ENCODE measurements at places on chromosomes 2 and 18. TPM values are rescaled to one million over a fixed set of nuclear protein-coding genes. Genes with fewer than 3 reads are reported as not detected.

GRCh38 chr18:25561918-25562317, 210.0 kb upstream of the ZNF521 start:
- no peak for DNase-seq
- no peaks in the 10 kb centered on the region for H3K27me3 ChIP-seq
- H3K4me3 ChIP-seq = no peak overlapping the region
- no peaks in the 10 kb centered on the region for H3K4me1 ChIP-seq

The HOXD8 gene
- 25.8 TPM for total RNA-seq

DNA sequence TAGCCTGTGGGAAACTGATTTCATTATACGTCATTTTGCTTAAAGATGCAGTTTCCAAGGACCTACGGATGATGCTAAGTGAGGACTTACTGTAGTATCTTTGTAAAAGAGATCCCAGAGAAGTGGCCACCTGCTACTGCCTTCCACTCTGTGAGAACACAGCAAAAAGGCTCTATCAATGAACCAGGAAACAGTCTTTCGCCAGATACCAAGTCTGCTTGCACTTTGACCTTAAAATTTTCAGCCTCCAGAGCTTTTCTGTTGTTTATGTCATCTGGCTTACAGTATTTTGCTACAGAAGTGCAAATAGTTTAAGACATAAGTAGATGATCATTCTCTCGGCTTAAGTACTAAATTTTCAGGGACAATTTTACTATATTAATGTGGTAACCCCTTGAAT, 847.9 kb upstream of the CHAC2 start:
- no peaks in the 10 kb centered on the region for H3K36me3 ChIP-seq
- no peaks in the 10 kb centered on the region for H3K4me1 ChIP-seq
- no peak overlapping the region for H3K4me3 ChIP-seq
- H3K27ac ChIP-seq = no peak overlapping the region
- H3K27me3 ChIP-seq = no peaks in the 10 kb centered on the region

DNA sequence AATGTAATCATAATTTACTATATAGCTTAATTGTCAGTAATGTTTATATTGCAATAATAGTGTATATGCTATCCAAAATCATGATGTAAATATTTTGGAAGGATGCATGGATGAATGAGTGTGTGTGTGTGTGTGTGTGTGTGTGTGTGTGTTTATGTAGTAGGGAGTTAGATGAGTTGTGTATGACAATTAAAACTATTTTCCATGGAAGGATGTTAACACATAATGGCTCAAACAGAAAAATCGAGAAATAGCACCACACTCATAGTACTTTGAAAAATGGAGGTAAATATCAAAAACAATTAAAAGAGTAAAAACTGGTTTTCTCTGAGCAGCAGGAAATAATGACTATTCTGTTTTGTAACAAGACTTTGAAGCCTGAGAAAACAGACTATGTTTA, 8.1 kb upstream of the IL36A start:
- no peak for DNase-seq
- H3K4me3 ChIP-seq = no peak overlapping the region
- no peaks in the 10 kb centered on the region for H3K36me3 ChIP-seq
- no peaks in the 10 kb centered on the region for H3K4me1 ChIP-seq
- no peak overlapping the region for H3K27ac ChIP-seq
- H3K27me3 ChIP-seq = no peaks in the 10 kb centered on the region

- no peak overlapping the region for H3K27ac ChIP-seq
- H3K27me3 ChIP-seq = no peaks in the 10 kb centered on the region
- H3K4me3 ChIP-seq = no peak overlapping the region
- no peak for DNase-seq
- no peaks in the 10 kb centered on the region for H3K36me3 ChIP-seq
Measured at GRCh38 chr2:226818930-226819329, 16.9 kb upstream of the RHBDD1 start.

The ZNF385B gene
- not detected for total RNA-seq

GRCh38 chr18:34525244-34525643, 184.9 kb upstream of the DTNA start:
- no peaks in the 10 kb centered on the region for H3K36me3 ChIP-seq
- no peaks in the 10 kb centered on the region for H3K4me1 ChIP-seq
- H3K27ac ChIP-seq = no peak overlapping the region
- H3K4me3 ChIP-seq = no peak overlapping the region
- no peak for DNase-seq

All from uterus (tissue), 4 donors.